ENCODE measurements at places on chromosomes 1 and 21.

GRCh38 chr1:154954541-154954940 is 1.4 kb downstream of the PBXIP1 start:
- no peak for DNase-seq

- no peak for DNase-seq
Observed at GRCh38 chr1:242212401-242212800, 213.5 kb upstream of the MAP1LC3C start.

- no peak for DNase-seq
Observed at GRCh38 chr1:43870306-43870705, 63.3 kb upstream of the ARTN start.

DNA sequence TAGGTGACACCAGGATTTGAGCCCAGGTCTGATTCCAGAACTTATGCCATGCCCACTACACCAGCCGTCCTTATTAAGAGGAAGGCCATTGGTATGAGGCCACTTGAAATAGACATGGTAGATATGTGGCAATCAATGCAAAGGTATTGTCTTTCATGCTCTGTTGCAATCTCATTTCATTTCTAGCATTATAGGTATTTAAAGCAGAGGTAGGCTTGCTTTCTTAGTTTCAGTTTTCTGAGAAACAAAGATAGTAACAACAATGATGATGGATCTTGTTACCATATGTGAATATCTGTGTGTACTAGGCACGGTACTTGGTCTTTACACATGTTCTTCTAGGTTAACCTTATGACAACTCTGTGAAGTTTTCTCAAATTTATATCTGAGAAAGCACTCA is 113.1 kb downstream of the FGGY start:
- no peak for DNase-seq

- no peak for DNase-seq
Observed at GRCh38 chr1:41687007-41687406, 202.5 kb upstream of the EDN2 start.

GRCh38 chr21:21096956-21097355 is 98.7 kb downstream of the NCAM2 start:
- no peak for DNase-seq

GRCh38 chr1:61043010-61043820 is 39.1 kb upstream of the NFIA start:
- DNase-seq: no peak

GRCh38 chr1:172382406-172382805 is 38.1 kb upstream of the C1orf105 start:
- no peak for DNase-seq

Data from RKO (cell line).